CD4-positive, alpha-beta T cell (primary cell): ENCODE measurements at places on chromosomes 2 and 18. TPM values are rescaled to one million over a fixed set of nuclear protein-coding genes. Genes with fewer than 3 reads are reported as not detected.

Gene CCDC74A
- total RNA-seq, result 0.60 TPM

Gene ARHGEF4
- 3.6 TPM for total RNA-seq

Gene SLC9A4
- total RNA-seq, result not detected

Gene BCL2
- total RNA-seq, result 40.1 TPM
